ENCODE measurements at places on chromosomes 4 and X.

DNA sequence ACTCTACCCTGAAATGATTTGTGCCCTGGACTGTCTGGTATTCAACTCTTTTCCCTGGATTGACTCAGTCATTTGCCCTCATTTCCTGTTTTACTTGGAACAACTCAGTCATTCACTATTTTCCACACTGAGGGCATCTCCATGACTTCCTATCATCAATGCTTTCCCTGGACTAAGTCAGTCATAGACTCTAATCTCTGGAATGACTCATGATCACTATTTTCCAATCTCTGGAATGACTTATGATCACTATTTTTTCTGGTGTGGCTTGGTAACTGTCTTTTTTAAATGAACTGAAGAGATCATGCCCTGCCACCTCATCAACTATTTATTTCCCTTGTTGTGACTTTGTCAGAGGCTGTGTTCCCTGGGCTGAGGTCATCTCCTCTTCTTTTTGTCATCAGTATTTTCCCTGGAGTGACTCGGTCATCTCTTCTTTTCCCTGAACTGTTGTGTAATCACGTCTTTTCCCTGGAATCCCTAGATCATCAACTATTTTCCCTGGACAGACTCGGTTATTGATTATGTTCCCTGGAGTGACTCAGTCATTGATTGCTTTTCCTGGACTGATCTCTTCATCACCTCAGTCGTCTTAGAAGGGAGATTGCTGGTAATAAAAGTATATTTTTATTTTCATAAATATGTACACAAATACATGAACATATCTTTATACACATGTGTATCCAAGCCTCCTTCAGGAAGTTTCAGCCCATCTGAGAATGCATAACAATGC, 327.1 kb upstream of the VCX start:
- DNase-seq, result no peak

DNA sequence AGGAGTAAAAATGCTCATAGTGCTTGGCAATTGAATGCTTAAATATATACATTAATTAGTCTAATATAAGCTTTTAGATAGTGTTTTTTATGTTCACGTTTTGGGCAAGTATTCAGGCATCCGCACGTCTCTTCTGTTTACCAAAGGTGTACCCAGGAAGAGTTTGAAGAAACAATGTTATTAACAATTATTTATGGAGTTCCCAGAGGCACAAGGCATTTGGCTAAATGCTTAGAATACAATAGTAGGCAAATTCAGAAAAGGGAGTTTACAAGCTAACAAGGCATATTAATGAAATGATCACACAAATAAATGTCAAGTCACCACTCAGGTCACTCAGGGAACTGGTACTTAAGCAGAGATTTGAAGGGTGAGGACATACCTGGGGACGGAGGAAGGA, 294.8 kb downstream of the TENM3 start:
- DNase-seq, result no peak

GRCh38 chr4:139665690-139666529, at the start of gene MGST2:
Gene MGST2 (plus strand): TSS chr4:139665819. CDS start chr4:139666020, 201 bp downstream.
- DNase-seq, result peak; percentile 98

GRCh38 chrX:76538860-76539259, 111.3 kb downstream of the MAGEE1 start:
- no peak for DNase-seq

GRCh38 chrX:53715346-53715924, 28.9 kb upstream of the HUWE1 start:
- DNase-seq, result no peak

DNA sequence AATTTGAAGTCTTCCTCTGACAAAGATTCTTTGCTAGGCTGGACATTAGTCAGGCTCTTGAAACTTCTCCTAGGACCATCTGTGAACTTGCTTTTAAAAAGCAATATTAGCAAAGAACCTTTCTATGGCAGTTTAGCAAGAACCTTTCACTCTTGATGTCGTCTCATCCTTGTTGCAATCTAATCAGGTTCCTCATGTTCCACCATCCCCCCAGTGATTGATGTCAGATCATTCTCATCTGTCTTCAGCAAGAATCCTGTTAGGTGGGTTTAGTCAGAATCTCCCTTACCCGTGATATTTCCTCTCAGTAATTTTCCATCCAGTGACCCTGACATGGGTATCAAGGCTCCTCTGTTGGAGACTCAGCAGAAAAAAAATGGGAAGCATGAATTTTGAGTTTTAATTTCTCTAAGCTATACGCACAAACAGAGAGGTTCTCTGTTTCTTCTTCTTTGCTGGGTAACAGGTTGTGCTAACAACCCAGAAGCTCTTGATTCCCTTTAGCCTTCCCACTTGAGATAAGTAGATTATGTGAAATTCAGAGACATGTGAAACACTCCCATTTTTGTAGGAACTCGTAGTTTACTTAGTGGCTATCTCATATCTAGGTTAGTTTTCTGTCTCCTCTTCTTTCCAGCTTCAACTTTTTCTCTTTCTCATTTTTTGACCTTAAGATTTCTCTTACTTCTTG, 507.4 kb downstream of the C4orf33 start:
- DNase-seq, result no peak

GRCh38 chr4:140266958-140267568, 106.4 kb upstream of the SCOC start:
- DNase-seq, result no peak

- peak; percentile 31 for DNase-seq
Observed at GRCh38 chr4:129092631-129093190, 628 bp downstream of the SCLT1 start.

DNA sequence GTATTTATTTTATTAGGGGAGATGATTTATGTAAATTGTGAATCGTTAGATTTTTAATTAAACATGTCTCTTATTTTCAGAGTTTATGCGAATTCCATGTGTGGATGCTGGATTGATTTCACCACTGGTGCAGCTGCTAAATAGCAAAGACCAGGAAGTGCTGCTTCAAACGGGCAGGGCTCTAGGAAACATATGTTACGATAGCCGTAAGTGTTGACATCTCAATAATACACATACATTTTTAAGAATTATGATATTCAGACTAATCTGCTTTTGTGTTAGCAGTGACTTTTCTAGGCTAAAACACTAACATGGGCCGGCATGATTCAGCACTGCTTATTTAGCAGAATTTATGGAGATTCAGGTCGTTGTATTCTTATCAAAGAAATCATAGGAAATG, 91.2 kb downstream of the RAP1GDS1 start:
- peak; percentile 61 for DNase-seq

DNA sequence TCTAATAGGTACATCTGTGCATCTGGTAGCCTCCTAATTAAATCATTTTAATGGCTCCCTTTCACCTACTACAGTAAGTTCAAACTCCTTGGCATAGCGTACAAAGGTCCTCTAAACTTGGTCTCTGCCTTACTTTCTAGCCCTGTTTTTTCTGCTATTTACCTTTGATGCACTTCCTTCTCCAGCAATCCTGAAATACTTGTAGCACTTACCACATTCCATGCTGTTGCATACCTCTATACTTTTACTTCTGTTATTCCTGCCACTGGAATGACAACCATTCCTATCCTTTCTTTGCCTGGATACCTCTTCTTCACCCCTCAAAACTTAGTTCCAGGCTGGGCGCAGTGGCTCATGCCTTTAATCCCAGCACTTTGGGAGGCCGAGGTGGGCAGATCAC, 56.6 kb upstream of the LHFPL1 start:
- DNase-seq, result no peak

- no peak for DNase-seq
Observed at GRCh38 chr4:82230306-82230705, 143.5 kb downstream of the HNRNPD start.

DNA sequence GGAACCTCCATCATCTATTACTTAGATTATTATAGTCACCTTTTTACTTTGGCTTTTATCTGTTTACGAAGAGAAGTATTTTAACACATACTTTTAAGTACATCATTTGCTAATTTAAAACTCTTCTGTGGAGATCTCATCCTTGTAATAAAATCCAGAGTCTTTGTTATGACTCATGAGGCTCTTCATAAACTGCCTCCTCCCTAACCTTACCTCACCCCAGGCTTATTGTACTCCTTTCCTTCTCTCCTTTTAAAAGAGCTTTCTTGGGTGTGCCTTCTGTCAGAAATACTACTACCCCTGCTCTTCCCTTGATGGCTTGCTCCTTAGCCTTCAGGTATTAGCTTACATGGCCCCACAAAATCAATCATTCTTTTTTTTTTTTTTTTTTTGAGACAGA, 6.6 kb downstream of the ARL9 start:
- DNase-seq, result no peak

GRCh38 chr4:142405695-142406498, 440.2 kb downstream of the INPP4B start:
- no peak for DNase-seq

DNA sequence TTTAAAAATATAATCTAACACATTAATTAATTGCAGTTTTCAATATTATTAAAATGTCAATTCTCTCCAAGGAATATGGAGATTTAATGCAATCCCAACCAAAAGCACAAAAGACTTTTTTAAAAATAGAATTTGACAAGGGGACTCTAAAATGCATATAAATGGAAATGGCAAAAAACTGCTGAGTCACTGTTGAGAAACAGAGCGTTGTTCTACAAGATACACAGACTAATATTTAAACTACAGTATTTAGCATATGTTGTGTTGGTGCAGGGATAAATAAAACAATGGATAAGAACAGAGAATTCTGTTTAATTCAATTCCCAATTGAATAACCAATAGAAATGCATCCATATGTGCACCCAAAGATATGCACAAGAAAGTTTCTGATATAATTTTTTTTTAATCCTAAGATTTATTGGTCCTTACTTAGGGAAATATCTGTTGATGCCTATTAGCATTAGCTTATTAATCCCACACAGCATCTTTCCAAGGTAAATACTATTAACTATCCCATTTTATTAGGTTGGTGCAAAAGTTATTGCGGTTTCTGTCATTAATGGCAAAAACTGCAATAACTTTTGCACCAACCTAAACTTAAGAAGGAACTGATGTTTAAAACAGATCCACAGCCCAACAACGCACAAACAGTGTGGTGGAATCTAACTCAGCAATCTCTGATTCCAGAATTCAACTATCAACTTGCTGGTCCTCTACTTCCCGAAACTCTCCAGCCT, 86.8 kb upstream of the VEGFC start:
- no peak for DNase-seq

- no peak for DNase-seq
Observed at GRCh38 chr4:114734594-114734993, 136.0 kb downstream of the UGT8 start.

- peak; percentile 42 for DNase-seq
Observed at GRCh38 chr4:112348488-112349158, 51.5 kb downstream of the ALPK1 start.

GRCh38 chr4:11264841-11265240, 163.9 kb downstream of the HS3ST1 start:
- no peak for DNase-seq

- no peak for DNase-seq
Observed at GRCh38 chrX:26295425-26295824, 79.5 kb downstream of the MAGEB5 start.

DNA sequence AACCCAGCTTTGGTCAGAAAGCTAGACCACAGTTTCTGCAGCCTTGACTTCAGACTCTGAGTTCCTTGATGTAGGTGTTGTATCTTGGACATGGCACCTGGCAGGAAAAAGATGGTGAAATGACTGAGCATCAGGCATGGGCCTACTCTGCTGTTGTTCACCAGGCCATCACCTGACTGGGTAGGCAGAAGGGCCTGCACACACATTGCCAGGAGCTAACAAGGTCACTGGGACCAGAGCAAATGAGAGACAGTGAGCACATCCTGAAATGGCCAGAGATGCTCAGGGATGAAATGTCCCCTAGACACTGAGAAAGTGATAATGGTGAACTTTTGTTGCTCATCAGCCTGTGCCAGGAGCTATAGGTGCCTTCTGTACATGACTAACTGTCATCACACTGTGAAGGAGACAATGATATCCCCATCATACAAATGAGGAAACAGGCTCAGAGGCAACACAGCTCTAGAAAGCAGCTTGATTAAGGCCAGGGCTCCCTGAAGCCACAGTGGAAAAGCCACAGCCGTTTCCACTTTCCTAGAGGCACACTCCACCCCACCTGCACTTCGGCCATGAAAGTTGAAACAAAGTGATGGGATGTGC, 128.3 kb downstream of the TSPAN5 start:
- DNase-seq, result no peak

GRCh38 chr4:14827111-14827510, 175.2 kb upstream of the CPEB2 start:
- DNase-seq, result no peak

GRCh38 chr4:154455111-154455510, 36.5 kb downstream of the DCHS2 start:
- DNase-seq, result no peak

- DNase-seq, result peak; percentile 38
Observed at GRCh38 chr4:54433686-54434085, 204.6 kb downstream of the PDGFRA start.

DNA sequence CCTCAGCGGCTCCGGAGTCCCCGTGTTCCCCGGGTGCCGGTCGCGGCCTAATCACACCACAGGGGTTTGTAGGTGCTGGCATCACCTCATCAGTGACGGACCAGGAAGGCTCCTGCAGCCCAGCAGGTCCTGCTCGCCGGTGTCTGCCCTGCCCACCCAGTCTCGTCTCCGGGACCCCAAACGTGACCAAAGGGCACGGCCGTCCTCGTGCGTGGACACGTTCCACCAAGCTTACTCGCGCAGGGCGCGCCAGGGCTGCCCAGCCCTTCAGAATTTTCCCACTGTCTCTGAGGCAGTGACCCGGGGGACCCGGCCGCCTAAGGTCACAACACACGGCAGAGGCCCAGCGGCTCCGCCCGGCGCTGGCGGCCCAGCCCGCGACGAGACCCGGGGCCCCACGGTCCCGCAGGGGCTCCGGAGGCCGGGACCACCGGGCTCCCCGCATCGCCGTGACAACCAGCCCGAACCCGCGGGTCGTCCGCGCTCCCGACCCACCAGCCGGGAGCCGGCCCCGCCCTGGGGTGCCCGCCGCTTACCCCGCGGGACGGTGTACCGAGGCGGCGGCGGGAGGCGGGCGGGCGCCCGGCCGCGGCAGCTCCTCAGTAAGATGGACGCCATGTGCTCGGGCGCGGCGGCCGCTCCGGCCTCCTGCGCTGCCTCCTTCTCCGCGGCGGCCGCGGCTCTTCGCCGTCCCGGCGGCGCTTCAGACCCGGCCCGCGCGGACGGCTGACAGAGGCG, 454 bp downstream of the LETM1 start:
- no peak for DNase-seq

GRCh38 chr4:36324808-36325207, 43.4 kb downstream of the DTHD1 start:
- DNase-seq, result no peak

- no peak for DNase-seq
Observed at GRCh38 chrX:12434493-12434892, 296.2 kb downstream of the FRMPD4 start.

- DNase-seq, result no peak
Observed at GRCh38 chr4:142194905-142195304, 558.5 kb downstream of the IL15 start.

DNA sequence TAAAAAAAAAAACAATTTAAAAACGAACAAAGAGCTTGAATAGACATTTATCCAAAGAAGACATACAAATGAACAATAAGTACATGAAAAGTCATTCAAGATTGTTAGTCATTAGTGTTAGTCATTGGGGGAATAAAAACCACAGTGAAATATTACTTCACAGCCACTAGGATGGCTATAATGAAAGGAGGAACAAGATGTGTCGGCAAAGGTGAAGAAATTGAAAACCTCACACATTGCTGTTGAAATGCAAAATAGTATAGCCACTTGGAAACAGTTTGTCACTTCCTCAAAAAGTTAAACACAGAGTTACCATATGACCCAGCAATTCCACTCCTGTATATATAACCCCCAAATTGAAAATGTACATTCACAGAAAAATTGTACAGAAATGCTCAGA, 45.2 kb upstream of the SLC39A8 start:
- no peak for DNase-seq

- no peak for DNase-seq
Observed at GRCh38 chr4:181711387-181711786, 531.8 kb upstream of the TENM3 start.

All from dermis microvascular lymphatic vessel endothelial cell (primary cell).